CD4-positive, alpha-beta T cell treated with Interleukin-15 for 1 hour (primary cell): ENCODE measurements at places on chromosomes 2 and 18.

DNA sequence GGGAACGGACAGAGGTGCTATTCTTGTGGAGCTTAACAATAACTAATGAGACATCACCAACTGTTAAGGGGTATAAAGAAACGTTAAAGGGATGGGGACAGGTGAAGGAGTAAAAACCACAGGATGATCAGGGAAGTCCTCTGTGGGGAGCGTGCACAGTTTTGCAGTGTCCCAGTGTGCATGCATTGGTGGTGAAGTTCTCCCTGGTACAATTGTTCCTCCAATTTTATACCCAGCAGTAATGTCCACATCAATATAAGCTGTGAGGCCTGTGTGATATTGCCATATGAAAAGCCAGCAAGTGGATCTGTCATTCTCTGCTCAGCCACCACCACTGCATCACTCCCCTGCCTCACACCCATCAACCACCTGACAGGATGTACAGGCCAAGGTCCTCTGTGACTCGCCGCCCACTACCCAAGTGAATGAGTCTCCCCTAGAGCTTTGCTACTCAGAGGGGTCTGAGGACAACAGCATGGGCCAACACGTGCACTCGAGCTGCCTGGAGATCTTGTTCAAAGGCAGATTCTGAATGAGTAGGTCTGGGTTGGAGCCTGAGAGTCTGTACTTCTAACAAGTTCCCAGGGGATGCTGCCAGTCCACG lies 4.6 kb downstream of the MLPH start:
- no peak for DNase-seq

DNA sequence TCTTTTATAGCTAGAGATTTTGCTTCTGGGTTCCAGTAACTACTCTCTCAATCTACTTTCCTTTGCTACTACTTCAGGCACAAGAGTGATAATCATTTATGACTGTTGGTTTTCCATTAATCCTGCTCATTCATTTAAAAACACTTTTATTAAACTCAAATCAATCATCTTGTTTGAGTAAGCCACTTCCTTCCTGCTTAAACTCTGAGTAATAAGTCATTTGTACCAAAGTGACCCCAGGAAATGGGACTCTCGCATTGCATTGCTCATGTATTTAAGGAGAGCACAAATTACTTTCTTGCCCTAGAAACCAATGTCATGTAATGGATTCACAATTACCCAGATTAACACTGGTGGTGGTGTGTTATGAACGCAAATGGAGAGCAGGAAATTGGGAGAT lies 270.7 kb upstream of the HNMT start:
- DNase-seq: no peak

DNA sequence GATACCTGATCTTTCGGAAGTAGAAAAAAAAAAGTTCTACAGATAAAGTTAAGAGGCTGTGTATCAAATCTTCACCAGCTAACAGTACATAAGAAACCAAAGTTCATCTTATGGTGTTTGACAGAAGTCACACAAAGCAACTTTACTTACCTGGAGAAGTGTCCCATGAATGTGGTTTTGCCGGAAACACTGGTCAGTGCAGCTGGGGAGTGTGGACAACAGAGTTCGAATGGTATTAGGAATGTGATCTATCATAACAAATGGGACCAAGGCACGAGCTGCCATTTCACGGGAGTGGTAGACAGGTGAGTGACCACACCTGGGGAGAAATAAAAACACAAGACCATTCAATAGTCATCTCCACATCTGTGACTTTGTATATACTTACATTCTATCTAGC lies 171.4 kb upstream of the ZFP36L2 start:
- no peak for DNase-seq

GRCh38 chr2:128372621-128373341 lies 54.1 kb upstream of the HS6ST1 start:
- peak; percentile 34 for DNase-seq

DNA sequence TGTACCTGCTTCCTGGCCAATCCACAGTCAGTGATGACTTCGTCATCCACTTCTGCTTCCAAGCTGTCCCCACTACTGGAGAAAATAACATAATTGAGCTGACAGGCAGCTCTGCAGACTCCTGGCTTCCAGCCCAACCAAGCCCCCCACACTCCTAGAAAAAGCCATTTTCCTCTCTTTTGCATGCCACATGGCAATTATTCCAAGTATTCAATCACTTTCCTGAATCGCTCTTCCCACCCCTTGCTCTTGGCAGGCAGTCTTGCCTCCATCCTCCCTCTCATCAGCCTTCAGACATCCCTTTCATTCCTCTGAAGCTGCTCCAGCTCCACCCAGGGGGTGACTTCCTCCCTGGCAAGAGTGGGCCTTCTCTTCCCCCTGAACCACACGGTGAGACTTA lies 14.3 kb upstream of the ST8SIA5 start:
- no peak for DNase-seq

- DNase-seq: peak; percentile 29
These were observed 116.3 kb upstream of the SCN7A start for GRCh38 chr2:166610180-166610912.

- DNase-seq: no peak
These were observed 57.1 kb downstream of the SLC16A14 start for GRCh38 chr2:230011617-230012016.

GRCh38 chr2:236731767-236732580 lies 162.3 kb downstream of the ACKR3 start:
- no peak for DNase-seq

GRCh38 chr2:208466151-208466919 lies 59.7 kb downstream of the PTH2R start:
- DNase-seq: no peak

GRCh38 chr2:233793465-233794127 lies 15.5 kb downstream of the MROH2A start:
- DNase-seq: no peak

DNA sequence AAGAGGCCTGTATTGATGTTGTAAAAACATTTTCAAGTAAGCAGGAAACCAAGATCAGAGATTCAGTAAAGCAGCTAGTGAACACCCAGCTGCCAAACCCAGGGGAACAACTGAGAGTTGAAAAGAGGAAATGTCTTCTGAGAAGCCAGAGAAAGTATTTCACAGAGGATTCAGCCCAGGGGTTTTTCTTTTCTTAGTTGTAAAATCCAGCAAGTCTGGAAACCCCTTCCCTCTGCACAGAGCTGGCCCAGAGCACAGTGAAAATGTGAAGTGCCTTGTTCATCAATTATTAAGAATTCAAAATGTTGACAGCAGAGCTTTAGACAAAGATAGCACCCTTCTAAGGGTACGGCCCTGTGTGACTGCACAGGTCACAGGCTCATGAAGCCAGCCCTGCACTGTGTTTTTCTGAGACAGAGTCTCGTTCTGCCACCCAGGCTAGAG lies 28.4 kb downstream of the AFF3 start:
- DNase-seq: peak; percentile 19

DNA sequence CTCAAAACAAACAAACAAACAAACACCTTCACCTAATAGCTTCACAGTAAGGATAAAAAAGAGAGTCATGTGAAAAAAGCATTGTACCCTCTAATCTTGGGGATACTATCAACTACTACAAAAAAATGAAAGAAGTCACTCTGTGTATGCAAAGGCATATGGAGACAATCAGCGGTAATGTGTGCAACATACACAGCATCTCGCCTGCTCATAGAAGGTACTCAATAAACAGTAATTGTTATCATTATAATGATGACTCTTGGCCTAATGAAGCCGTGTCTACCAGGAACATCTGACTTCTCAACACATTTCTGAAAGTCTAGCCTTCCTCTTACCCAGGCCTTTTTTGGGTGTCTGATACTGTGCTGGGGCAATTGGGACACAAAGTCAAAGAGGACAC lies 55.3 kb downstream of the MYCN start:
- no peak for DNase-seq

- DNase-seq: no peak
These were observed 32.8 kb upstream of the BIN1 start for GRCh38 chr2:127139766-127140165.

DNA sequence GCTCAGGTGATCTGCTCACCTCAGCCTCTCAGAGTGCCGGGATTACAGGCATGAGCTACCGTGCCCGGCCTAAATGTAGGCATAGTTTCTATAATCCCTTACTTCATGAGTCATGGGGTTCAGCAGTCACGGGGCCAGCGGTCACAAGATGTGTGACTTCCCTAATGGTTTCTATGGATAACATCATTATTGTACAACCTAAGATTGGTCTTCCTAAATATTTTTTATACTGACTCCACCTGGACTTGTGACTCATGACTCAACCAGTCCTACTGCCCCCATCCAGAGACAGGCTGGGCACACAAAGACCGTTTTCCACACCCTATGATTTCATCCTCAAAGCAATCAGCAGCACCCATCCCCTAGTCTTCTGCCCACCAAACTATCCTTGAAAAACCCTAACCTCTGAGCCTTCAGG lies 15.9 kb downstream of the FAM210A start:
- no peak for DNase-seq

GRCh38 chr2:96604104-96604503 lies 34.0 kb downstream of the KANSL3 start:
- DNase-seq: no peak

GRCh38 chr18:63951302-63951705 lies 2.2 kb downstream of the HMSD start:
- DNase-seq: no peak

DNA sequence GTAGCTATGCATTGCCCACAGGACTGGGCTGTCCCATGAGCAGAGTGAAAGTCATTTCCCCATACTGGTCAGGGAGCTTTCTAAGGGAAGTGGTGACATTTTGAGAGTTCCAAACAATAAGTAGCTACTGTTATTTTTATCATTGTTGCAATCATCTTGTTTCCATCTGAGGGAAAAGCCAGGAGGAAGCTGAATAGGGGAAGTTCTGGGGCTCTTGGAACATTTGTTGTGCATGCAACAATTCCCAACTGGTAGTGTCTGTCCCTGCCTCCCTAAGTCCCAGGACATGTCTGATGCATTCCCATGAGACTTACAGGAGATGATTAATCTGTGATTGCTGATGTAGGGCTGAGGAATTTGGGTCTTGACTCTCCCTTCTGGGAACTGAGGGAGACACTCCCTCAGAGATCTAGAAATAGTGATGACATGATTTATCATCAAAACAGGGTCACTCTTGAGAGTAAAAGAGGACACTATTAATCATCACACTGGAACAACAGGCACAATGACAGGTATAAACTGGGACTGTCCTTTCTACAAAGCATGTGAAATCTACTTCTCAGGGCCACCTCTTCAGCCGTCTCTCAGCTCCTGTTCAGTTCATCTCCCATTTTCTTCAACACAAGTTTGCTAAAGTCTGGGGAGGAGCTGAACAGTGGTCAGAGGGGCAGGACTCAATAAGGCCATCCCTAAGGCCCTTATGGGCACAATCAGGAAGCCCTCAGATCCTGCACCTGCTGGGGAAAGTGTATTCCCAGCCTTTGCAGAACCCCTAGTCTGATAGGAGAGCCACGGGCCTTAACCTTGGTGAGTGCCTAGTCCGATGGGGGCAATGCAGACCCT lies 28.0 kb upstream of the MARCO start:
- DNase-seq: no peak

DNA sequence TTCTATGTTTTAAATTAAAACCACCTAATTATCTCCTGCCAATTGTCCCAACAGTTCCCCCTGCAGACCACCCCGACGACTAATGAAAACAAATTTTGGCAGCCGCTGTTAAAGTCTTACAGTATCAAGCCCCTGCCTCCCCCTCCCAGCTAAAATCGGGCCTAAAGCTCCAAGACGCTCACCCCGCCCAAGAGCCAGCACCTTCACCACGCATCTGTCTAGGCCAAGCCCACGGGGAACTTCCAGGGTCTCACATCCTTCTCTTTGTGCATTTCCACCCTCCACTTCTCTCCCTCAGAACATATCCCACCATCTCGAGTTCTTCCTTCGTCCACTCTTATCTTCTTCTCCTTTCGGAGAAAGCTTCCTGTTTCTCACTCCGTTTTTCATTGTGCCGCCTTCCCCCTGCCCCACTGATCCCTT lies 445 bp downstream of the PRPF40A start:
- peak; percentile 24 for DNase-seq

DNA sequence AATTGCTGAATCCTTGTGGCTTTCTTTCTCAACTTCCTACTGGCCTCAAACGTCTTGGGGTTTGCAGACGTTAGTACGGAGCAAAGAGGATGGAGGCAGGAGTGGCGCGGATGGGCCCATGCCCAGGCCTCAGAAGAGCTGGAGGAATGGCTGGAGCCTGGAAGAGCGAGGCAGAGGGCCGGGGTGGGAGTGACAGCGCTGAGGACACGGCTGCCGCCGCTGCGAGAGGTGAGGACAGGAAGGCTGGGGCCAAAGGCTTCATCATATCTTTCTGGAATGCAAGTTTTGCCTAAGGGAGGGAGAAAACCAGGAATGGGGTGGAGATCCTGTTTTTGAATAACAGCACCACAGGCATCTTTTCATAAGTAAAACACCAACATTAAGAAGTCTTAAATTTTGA lies 178.5 kb upstream of the SESTD1 start:
- DNase-seq: no peak

- DNase-seq: no peak
These were observed 94.1 kb upstream of the THOC1 start for GRCh38 chr18:361941-362310.

DNA sequence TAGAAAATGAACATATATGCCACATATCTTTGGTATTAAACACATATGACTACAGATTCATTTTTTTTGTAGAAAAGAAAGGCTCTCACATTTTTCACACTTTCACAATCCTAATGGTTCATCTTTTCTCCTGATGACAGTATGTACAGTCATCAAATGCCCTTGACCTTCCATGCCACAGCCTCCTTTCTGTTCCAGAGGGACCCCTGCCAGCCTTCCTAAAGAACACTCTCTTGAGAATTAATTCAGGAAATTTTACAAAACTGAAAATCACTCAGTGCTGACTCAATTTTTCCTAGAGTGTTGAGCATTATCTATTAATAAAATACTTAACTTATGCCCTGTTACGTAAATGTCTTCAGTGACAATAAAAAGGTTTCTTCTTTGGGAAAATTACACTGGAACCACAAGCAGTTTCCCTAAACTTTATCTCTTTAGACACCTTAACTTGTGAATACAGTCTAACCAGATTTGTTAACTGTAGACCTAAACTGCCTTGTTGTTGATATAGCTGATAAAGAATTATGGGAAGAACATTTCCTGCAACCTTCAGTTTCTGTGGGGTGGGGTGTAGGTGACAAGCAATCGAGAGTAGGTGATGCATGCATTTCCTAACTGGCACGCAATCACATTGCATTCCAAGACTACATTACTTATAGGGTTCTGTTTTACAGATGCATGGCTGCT lies 15.3 kb upstream of the ACOXL start:
- no peak for DNase-seq

- DNase-seq: no peak
These were observed 182.8 kb upstream of the CRIM1 start for GRCh38 chr2:36172824-36173223.

GRCh38 chr2:234386971-234387370 lies 109.9 kb downstream of the ARL4C start:
- DNase-seq: no peak

DNA sequence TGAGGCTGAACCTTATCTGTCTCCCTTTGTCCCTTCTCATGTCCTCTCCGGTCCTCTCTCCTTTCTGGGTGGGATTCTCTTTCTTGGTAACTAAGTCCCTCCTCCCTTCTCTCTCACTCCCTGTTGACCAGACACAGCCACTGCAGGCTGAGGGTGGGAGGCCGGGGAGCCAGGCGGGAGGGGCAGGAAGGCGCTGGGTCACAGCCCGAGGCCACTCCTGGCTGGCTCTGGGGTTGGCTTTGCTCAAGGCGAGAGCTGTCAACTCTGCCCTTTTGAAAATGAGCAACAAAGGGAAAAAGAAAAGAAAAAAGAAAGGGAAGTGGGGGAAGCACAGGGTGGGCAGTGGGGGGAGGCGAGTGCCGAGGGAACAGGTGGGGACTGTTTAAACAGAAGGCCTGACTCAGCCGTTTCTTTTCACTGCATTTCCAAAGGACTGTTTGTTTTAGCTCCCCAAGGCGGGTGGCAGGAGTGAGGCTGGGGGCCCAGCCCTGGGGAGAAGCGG lies 70.5 kb upstream of the IGFBP5 start:
- no peak for DNase-seq

GRCh38 chr2:109644571-109645275 lies 30.6 kb downstream of the SOWAHC start:
- no peak for DNase-seq
